ENCODE measurements at places on chromosomes 4 and X. TPM values are rescaled to one million over a fixed set of nuclear protein-coding genes. Genes with fewer than 3 reads are reported as not detected.
A peak's percentile ranks its signal among the peaks of the same experiment; 100 is the strongest.

KLHL34 gene
- total RNA-seq = not detected

HPGDS gene
- not detected for total RNA-seq

CITED1 gene
- total RNA-seq = 4.3 TPM

DRD5 gene
- total RNA-seq = not detected

PNCK gene
- total RNA-seq = 0.74 TPM

FAM9B gene
- not detected for total RNA-seq

GPRASP1 gene
- total RNA-seq = 0.43 TPM

FABP2 gene
- not detected for total RNA-seq

CXCL8 gene
- total RNA-seq = not detected

NEXMIF gene
- total RNA-seq = not detected

IL9R gene
- total RNA-seq = not detected

CFAP99 gene
- total RNA-seq = not detected

SETD7 gene
- 11.9 TPM for total RNA-seq

POU3F4 gene
- total RNA-seq = not detected

HERC3 gene
- 4.1 TPM for total RNA-seq

GRCh38 chr4:10667701-10668326 is 16.8 kb downstream of the CLNK start:
- peak; percentile 91 for DNase-seq

- DNase-seq = no peak
These were observed 4.6 kb downstream of the SHROOM2 start for GRCh38 chrX:9790866-9791265.

GRCh38 chr4:156391325-156391653 is 437.6 kb upstream of the CTSO start:
- DNase-seq = no peak

GRCh38 chrX:49947781-49948180 is 25.4 kb downstream of the CLCN5 start:
- no peak for DNase-seq

DNA sequence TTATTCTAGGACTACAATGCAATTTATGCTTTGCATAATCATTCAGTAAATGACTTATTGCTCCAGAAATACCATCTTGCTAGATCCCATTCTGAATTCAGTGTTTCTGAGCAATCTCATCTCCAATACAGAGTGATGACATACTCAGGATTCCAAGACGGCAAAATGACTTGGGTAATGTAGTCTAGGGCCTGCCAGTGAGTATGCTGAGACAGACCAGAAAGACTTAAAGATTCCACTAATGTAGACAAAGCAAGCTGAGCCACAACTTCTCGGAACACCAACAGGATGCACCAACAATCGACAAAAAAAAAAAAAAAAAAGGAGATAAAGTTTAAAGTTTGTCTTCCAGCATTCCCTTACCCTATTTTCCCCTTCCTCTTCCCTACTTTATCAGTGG is 919 bp upstream of the SEC24B start:
- peak; percentile 31 for DNase-seq

DNA sequence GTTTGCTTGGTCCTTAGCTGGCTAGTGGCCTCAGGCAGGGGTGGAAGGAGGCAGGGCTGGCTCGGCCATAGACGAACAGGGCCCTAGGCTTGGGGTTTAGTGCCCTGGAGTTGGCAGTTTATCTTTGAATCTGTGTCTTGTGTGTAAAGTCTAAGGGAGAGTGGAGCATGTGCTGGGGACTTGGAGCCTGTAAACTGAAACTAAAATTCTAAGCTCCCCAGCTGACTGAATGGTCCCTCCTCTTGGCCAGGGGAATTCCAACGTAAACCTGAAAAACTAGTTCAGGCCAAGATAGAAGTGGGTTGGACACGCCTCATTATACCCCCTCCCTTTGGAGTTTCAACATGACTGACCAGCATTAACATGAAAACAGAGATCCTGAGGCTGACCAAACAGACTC is 46.1 kb upstream of the GPR78 start:
- no peak for DNase-seq

DNA sequence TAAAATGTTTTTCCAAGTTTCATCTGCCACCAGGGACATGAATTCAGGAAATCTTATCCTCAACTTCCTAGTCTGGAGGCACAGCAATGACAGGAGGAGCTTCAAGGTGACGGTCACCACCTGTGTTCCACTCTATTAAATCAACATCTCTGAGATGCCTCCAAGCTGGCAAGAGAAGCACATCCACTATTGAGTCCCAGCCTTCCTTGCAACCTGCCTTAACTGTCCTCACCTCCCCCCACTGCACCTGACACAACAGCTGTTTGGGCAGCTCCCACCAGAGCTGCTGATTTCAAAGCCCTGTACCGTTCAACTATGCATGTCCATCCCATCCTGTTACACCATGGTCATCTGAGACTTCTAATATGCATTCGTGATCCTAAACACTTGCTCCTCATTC is 123.4 kb downstream of the COL25A1 start:
- no peak for DNase-seq

DNA sequence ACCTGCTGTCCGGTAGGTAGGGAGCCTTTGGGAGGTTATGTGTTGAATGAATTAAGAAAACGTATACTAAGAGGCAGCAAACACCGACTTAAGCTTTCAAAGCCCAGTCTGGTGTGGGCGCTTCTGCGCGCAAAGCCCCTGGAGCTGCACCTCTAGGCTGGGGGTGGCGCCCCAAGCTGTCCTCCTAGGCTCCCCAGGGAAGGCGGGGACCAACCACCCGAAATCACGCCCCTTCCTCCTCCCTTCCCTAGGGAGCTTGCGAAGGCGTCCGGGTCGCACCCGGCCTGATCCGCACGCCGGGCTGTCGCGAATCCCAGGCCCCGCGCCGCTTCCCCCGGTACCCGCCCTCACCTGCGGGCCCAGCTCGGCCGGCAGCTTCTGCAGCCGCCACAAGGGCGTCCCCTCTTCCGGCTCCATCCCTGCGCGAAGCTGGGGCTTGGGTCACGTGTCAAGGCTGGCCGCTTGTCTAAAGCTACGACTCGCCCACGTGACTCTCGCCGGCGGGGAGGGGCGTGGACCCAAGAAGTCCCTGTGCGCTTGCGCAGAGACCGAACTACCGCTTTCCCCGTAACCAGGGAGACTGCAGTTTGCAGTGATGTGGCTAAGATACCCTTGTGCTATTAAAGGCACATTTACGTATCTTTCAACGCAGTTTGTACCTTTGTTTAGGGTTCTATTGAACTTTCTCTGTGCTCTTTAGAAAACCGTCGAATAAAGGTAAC is at the start of gene COMMD8:
TSS of gene COMMD8 (minus strand) at position 468 of the 722 bp plus-strand sequence. CDS start at position 417, 51 bp downstream.
- DNase-seq = peak; percentile 97

DNA sequence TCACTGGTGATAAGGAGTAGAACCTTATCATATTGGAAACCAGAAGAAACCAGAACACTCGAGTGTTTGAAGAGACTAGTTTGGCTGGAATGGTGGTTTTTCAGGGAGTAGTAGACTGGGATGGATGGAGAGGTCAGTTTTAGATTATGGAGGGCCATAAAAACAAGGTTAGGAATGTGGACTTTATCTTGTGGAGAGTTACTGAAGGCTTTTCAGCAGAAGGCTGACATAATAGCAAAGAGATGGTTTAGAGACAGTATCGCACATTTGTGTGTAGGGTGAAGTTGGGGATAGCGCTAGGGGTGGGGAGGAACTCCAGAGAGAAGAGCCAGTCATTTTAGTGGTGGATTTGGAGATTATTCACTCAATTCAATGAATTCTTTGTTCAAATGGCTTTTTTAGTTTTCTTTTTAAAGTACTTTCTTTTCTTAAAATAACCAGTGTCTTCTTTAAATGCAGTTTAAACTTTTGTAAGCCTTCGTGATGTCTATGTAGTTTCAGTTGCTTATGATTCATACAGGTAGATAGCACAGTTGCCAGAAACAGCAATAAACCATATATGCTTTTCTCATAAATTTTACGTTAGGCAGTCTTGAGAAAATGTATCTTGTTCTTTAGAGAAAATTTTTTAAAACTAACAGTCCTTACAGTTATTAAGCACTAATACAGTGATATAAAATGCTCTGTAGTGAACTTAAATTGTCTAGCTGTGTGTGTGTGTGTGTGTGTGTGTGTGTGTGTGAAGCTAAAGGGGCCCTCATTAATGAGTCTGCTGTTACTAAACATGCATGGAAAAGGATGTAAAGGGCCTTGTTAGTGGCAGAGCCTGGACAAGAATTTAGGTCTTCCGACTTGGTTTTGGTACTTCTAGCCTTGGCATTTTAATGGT is 3.8 kb downstream of the ARHGAP10 start:
- no peak for DNase-seq

GRCh38 chr4:183905081-183905592 is at the start of gene STOX2:
STOX2 (plus strand) TSS chr4:183905307; CDS start chr4:183906791, 1,484 bp downstream.
- DNase-seq = peak; percentile 84

DNA sequence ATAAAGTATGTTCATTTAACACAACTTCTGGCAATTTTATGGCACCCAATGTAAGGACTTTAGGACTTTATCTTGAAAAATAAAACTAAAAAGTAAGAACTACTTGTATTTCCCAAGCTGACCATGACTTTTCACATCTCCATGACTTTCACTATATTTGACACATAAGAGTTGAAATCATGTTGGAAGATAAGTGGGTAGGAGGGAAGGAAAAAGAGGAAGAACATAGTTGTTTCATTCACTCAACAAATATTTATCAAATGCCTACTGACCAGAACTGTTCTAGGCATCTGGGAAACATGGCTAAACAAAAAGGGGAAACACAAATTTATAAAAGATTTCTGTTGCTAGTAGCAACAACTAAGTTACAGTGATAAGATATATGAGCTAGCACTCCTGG is 16.0 kb downstream of the SCLT1 start:
- no peak for DNase-seq

DNA sequence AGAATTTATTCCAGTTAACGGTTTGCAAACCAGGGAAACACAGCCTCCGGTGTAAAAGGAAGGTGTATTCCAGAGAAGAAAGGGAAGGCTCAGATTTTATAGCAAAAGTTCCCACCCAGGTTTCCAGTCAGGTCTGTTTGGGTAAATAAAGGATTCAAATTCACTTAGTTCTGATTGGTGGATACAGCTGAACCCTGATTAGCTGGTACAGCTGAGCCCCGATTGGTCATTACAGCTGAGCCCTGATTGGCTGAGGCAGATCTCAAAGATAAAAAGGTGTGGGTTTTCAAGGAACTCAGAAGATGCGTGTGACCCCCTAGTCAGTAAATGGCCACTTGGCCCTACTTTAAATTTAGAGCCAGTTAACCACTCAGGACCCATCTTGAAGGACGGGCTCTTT is 6.6 kb downstream of the CLRN2 start:
- no peak for DNase-seq

GRCh38 chr4:57065730-57066482 is 44.3 kb downstream of the IGFBP7 start:
- DNase-seq = no peak

GRCh38 chr4:138344054-138344453 is 101.9 kb upstream of the SLC7A11 start:
- no peak for DNase-seq

GRCh38 chr4:7167706-7168105 is 24.6 kb upstream of the SORCS2 start:
- no peak for DNase-seq

- DNase-seq = no peak
These were observed 508.7 kb upstream of the HTR2C start for GRCh38 chrX:114075073-114075673.

DNA sequence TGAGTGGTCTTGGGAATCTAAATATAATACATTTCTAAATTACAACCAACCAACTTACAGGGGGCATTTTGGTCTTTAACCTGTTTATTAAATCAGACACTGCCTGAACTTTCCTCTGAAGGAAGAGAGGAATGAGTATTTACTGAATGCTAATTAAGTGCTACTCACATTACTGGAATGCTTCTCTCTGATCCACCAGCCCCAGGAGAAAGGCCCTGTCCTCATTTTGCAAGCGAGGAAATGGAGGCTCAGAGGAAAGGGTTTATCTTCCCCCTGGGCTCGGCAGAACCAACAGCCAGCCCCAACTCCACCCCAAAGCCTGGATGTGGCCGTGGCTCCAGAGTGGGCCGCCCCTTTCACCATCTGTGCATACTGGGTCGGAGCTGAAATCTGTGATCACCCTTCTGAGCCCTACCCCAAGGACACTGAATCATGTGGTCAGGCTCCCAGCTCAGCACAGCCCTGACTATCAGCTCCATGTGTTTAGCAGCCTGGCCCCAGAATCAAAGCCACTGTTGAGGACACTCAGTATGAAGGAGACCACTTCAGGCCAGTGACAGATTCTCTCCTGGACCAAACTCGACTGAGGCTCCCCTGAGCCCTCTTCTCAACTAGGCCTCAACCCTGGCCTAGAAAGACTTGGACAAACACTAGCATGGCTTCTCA is 56.7 kb upstream of the ENPP6 start:
- DNase-seq = no peak

- peak; percentile 47 for DNase-seq
These were observed 348.2 kb downstream of the SPRY1 start for GRCh38 chr4:123744664-123745290.

- peak; percentile 37 for DNase-seq
These were observed 672 bp downstream of the PGM2 start for GRCh38 chr4:37827030-37827685.

GRCh38 chr4:145681956-145682355 is 2.0 kb downstream of the C4orf51 start:
- no peak for DNase-seq

DNA sequence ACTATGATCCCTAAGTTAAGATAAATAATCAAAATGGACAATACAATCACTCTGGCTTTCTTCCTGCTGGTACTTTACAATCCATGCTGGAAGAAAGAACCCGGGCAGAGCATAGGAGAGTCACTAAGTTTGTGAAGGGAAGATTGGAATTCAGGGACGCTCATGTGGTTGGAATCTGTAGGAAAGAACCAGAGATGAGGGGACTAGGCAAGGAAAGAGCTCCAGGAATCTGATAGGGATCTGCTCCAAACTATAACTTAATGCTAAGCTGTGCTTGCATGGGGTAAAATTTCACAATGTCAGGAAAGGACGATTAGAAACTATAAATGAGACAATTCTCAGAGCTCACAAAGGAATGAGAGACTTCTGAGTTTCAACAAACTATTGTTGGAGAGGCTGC is 167.5 kb downstream of the ADGRA3 start:
- no peak for DNase-seq

- no peak for DNase-seq
These were observed 314.9 kb upstream of the GRIA3 start for GRCh38 chrX:122869171-122869570.

DNA sequence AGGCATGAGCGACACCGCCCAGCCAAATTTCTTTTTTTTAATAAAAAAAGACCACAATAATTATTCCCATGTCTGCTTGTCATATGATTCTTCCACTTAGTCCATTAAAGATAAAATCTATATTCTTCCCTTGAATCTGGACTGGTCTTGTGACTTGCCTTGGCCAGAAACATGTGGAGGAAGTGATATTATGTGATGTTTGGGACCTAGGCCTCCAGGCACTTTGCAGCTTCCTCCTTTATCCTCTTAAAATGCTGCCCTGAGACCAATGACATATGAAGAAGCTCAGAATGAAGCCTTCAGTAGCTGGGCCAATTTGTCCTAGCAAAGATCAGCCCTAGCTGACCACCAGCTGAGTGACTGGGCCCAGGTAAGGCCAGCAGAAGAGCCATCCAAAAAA is 250.0 kb downstream of the INPP4B start:
- DNase-seq = no peak

GRCh38 chrX:153959649-153960048 is 12.0 kb downstream of the HCFC1 start:
- no peak for DNase-seq

GRCh38 chr4:40621229-40621591 is 8.5 kb downstream of the RBM47 start:
- no peak for DNase-seq

- DNase-seq = no peak
These were observed 38.3 kb downstream of the SHROOM2 start for GRCh38 chrX:9824554-9824953.

- DNase-seq = no peak
These were observed 165 bp upstream of the PTCHD1 start for GRCh38 chrX:23334521-23334847.

All from G401 (cell line).